ENCODE measurements at places on chromosomes 5 and 9.

- no peak for DNase-seq
Observed at GRCh38 chr5:172385707-172386106, 68.6 kb downstream of the SH3PXD2B start.

GRCh38 chr9:124469011-124469832 lies 19.0 kb downstream of the ADGRD2 start:
- DNase-seq, result no peak

GRCh38 chr9:97319395-97319794 lies 11.9 kb downstream of the CCDC180 start:
- DNase-seq, result no peak

DNA sequence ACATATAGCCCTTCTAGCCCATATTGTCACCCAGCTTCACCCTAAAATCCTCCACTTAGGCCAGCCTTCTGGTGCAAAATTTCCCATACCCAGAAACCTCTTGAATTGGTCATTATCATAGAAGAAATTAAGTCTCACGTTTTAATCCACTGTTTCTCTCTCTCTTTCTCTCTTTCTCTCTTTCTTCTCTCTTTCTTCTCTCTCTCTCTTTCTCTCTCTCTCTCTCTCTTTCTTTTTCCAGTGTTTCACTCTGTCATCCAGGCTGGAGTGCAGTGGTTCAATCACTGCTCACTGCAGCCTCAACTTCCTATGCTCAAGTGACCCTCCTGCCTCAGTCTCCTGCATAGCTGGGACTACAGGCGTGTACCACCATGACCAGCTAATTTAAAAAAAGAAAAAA lies 363.4 kb downstream of the TMEM167A start:
- DNase-seq, result no peak

GRCh38 chr9:113310538-113310937 lies 7.4 kb upstream of the RNF183 start:
- no peak for DNase-seq

- no peak for DNase-seq
Observed at GRCh38 chr9:91359083-91359482, 2.6 kb downstream of the AUH start.
